ENCODE measurements at places on chromosomes 12 and 14.

GRCh38 chr12:131883521-131883900, 10.9 kb upstream of the ULK1 start:
- no peak for DNase-seq

- no peak for DNase-seq
Measured at GRCh38 chr14:99203080-99203479, 68.9 kb downstream of the BCL11B start.

DNA sequence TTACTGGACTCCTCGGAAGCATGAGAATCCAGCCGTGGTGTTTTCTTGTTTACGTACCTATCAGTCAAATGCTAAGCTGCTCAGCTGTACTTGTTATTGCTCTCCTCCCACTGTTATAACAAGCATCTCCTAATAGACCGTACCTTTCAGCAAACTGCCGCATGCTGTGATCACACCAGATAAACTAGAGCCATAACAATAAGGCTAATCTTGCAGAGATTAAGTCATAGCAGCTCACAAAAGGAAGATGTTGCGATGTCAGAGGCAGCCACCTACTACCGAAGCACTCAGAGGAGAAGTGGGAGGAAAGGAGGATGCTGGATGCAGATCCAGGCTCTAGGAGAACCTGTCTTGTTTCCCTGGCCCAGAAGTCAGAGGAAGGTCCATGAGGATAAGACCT, 196.0 kb downstream of the GALC start:
- DNase-seq: no peak

DNA sequence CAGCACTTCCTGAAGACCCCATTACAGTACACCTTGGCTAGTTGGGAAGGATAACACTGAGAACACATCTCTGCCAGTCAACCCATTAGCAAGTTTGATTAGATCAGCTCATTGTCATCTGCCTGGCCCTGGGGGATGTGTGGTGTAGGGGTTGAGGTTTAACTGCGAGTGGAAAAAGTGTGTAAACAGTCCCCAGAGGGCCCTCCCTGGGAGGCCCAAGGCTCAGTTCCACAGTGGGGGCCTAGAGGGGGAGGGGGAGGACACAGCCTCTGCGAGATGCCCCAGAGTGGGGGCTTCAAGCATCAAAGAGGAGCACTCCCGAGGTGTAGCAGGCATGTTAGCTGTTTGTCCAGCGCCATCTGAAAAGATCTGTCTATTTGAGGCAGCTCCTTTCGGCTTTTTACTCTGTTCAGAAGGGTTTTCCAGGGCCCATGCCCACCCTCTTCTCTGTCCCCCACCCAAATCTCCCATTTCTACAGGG, 344 bp downstream of the LPAR5 start:
- DNase-seq: no peak

GRCh38 chr14:77574446-77575115, 41.9 kb downstream of the SPTLC2 start:
- no peak for DNase-seq

GRCh38 chr14:89563471-89563870, 146.4 kb upstream of the FOXN3 start:
- no peak for DNase-seq

All from NCI-H1417 treated with DMSO at 0.1 percent for 48 hours (cell line).